AG04449 (cell line): ENCODE measurements at places on chromosomes 3 and 15.

- DNase-seq: no peak
Measured at GRCh38 chr3:186824430-186825139, 17.9 kb upstream of the ADIPOQ start.

DNA sequence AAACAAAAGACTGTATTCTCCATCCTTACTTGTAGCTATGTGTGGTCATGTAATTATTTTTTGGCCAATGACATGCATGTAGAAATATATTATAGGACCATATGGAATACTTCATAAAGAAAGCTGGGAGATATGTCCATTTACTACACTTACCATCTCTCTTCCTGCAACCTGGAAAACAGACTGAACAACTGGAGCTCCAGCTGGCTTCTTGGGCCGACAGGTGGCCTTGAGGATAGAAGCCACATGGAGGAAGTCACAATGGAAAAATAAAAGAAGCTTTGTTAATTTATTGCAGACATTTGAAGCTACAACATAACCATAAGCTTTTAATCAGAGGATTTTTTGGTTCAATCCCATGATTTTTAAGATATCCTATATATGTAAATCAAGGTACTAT lies 167.9 kb upstream of the CBLB start:
- no peak for DNase-seq

DNA sequence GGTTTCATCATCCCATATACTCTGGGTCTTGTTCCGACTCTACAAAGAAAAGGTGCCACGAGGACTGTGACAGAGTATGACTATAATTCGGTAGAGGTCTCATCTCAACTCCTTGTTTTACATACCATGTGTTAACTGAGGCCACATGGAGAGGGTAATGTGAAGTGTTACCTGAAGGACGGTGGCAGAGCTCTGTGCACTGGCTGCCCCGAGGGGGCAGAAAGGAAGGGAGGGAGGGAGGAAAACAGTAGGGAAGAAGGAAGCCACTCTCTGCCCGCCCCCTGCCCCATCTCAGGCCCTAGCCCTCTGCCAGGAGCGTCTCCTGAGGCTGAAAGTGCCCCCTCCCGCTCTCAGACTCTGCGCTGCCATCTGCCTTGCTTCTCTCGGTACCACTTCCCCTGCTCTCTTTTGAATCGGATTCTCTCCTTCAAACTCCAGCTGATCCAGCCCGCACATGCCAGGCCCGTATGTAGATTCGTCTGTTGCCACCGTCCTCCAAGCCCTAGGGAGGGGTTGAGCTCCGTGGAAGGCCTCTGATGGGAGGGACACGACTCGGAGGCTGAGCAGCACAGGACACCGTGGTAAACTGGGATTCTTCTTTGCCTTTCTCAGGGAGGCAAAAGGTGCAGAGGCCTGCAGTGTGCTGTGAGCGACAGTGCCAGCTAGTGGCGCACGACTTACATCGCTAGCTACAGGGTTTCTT lies 70.5 kb upstream of the ATP10A start:
- peak; percentile 57 for DNase-seq

DNA sequence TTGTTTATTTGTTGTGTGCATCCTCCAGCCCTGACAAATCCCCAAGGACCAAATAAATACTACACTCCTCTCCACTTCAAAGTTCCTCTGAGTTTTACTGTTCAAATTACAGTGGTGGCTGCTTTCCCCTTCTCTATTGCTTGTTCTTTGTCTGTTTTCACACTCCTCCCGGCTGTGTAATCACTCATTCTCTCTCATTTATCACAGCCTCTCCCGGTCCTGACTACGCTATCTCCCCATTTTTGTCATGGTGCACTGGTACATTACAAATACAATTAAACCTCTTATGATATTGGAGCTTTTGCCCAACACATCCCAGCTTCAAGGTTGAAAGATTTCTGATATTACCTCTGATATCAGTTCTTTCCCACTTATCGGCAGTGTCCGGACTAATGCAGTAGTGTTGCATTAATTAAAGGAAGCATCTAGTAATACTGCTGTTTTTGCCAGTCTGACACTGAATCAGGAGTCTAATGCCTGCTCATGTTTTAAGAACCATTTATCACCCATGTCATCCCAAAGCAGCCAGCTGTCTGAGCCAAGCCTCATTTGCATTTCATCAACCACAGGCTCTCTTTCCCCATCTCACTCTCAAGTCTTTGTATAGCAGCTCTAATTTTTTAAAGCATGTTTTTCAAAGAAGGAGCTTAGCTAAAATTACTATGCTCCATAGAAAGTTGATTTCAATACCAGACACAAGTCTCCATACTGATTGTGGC lies 740.5 kb downstream of the ROBO2 start:
- no peak for DNase-seq

GRCh38 chr3:56980243-56980642 lies 80.2 kb upstream of the SPATA12 start:
- no peak for DNase-seq

DNA sequence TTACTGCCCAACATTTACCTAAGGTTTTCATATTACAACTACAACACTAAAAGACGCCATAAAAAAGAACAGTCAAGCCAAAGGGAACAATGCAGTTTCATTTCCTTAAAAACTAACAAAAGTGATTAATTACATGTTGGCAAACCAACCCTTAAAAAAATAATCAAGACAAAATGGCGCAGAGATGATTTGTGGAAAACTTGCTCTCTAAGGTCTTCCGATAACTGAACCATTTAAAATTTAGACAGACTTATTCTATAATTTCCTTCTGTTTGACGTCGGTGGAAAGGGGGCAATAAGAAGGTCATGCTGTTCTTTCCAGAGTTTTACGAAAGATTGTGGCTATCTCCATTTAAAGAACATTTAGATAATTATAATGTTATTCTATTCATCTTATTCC lies 87.6 kb downstream of the RYK start:
- DNase-seq: no peak
